ENCODE measurements at places on chromosomes 12 and 14.

GRCh38 chr12:48795550-48796455 lies 6.9 kb upstream of the ADCY6 start:
- peak; percentile 69 for DNase-seq

DNA sequence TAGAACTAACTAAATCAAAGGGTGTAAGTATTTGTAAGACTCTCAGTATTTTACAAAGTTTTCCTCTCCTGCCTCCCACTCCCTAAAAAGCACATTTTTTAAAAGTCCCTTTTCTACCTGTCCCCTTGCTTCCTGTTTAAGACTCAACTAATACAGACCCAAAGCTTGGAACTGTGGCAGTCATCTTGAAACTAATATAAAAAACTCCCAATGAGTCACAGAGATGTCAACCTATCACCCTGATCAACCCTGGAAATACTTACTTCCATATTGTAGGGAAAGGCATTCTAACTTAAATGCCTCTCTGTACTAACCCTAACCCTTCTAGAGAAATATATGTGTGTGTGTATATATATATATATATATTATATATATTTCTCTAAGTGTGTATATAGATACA lies 184.8 kb downstream of the SPTSSA start:
- no peak for DNase-seq

DNA sequence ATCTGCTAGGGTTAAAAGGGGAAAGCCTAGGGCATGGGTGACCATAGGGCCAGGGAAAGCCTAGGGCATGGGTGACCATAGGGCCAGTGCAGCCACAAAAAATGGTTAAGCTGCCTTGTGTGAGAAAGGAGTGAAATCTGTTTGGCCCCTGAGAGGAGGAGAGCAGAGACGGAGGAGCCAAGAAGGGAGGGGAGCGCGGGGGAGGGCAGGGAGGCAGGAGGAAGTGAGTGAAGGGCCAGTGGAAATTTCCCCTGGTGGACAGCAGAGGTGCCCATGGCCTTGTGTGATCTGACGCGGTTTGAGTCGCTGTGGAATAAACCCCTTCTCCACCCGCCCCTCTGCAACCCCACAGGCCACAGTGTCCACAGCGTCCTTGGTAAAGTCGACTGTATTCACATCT lies 618 bp upstream of the AQP6 start:
- DNase-seq: no peak

GRCh38 chr14:55190906-55191202 lies 531 bp downstream of the DLGAP5 start:
- no peak for DNase-seq

- DNase-seq: no peak
These were observed 31.3 kb downstream of the LMNTD1 start for GRCh38 chr12:25521625-25522256.

DNA sequence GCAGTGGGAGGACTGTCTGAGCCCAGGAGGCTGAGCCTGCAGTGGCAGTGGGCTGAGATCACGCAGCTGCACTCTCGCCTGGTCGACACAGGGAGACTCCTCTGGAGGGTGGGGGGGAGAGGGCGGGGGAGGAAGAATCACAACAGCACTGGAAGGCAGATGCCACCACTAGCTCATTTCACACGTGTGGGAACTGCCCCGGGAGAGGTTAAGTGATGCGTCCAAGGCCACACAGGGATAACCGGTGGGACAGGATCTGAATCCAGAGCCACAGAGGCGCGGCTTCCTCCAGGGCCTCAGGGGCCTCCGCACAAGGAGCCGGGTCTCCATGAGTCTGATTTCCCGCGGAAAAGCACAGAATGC lies 20.8 kb downstream of the STX2 start:
- DNase-seq: no peak

DNA sequence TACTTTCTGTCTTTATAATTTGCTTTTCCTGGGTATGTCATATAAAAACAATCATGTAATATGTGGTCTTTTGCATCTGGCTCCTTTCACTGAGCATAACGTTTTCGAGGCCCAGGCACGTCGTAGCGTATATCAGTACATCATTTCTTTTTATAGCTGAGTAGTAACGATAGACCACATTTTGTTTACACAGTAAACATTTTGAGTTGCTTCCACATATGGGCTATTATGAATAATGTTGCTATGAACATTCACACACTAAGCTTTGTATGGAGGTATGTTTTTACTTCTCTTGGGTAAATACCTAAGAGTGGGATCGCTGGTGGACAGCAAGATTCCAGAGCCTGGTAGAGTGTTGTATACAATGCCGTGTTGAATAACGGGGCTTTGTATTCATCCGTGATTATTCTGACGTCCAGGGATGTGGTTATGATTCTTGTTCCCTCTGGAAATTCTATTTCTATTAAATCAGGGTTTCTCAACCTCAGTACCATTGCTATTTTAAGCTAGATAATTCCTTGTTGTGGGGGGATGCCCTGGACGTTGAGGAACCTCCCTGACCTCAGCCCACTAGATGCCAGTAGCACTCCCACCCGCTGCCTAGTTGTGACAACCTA lies 38.9 kb upstream of the CIT start:
- DNase-seq: no peak

- DNase-seq: peak; percentile 83
These were observed 154.2 kb downstream of the MSRB3 start for GRCh38 chr12:65432651-65433050.

GRCh38 chr14:92997343-92998061 lies 74.6 kb downstream of the CHGA start:
- no peak for DNase-seq

GRCh38 chr12:110039085-110039807 lies 9.1 kb downstream of the C12orf76 start:
- peak; percentile 90 for DNase-seq

DNA sequence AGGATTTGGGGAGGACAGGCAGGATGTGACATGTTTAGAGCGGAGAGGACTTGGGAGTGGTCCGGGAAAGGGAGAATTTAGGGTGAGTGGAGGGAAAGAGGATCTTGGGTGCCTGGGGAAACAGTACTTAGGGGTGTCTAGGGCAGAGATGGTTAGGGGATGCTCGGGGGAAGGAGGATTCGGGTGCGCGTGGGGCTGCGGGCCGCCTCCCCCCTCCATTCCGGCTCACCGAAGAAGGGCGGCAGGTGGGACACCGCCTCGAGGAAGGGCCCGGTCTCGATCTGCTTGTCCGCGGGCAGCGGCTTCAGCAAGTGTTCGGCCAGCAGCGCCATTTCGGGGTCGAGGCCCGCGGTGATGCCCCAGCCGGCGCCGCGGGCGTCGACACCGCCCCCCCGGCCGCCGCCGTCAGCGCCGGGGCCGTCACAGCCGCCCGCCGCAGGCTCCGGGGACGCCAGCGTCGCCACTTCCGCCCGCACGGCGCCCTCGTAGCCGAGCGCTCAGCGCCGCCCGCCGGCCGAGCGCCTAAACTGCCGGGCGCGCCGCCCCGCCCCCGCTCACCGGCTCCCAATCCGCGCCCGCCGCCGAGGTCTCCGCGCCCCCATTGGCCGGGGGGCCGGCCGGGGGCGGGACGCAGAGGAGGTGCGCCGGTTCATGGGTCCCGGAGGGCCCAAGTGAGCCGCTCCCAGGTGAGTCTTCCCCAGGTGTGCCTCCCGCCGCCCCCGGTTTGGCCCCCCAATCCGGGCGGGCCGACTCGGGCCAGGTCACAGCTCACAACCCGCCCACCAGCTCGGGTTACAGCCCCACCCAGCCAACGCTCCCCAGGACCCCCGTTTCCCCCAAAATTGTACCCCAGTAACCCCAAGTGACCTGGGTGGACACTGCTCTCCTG lies at the start of gene GLTP:
TSS of gene GLTP (minus strand) at position 499 of the 889 bp plus-strand sequence. CDS start at position 332, 167 bp downstream.
- peak; percentile 47 for DNase-seq

DNA sequence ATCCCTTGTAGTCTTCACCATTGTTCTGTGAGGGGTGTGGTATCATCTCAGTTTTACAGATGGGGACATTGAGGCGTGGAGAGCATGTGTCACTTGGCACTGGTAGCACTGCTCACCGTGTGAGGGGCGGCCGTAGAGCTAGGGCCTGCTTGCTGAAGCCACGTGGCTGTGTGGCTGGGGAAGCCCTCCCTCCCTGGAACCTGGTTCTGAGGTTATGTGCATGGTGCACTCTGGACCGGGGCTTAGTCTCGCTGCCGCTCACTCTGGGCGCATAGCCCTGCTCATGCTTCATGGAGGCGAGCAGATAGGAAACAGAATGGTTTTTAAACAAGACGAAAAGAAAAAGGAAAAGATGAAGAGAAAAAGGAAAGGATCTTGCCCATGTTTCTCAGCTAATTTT lies 46.1 kb downstream of the CACNA1C start:
- no peak for DNase-seq

DNA sequence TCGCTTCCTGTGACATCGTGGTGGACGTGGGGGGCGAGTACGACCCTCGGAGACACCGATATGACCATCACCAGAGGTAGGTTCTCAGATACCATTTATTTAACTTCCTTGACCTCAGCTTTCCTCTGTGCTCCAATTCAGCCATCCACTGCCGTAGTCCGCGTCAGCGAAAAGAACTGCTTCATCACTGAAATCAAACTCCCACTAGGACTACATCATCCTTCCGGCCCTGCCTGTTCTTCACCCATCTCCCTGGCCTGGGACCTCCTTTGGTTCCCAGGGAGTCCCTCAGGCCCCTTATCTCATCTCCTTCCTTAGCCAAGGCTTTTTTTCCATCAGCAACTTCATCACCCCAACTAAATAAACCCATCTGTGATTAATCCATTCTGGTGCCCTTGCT lies 692 bp downstream of the MYG1 start:
- peak; percentile 59 for DNase-seq

- no peak for DNase-seq
These were observed 26.2 kb downstream of the BCL11B start for GRCh38 chr14:99245564-99246511.

DNA sequence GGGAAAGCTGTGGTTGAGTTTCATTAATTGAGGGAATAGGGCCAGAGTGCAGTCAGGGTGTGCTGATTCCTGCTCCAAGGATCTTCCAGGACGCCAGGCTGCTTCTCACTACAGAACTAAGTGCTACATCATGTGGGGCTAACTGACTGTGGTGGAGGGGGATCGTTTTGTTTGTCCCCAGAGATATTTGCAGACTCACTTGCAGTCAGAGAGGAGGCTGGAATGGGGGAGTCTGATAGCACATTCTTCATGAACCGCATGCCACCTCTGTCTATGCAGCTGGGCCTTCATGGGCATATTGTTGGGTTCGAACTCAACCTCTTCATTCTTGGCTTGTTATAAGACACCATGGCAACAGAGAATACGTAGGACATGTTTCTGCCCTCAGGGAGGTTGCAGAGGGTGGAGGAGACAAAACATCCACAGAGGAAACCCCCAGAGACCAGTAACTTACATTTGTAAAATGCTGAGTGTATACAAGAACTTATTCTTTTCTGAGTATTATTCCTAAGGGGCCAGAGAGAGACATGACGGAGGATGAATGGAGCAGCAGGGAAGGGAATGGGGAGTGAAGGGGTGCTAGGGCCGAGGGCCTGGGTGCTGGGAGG lies 13.0 kb downstream of the KRT7 start:
- DNase-seq: no peak

- no peak for DNase-seq
These were observed 253.1 kb downstream of the ANO2 start for GRCh38 chr12:5691943-5692342.

DNA sequence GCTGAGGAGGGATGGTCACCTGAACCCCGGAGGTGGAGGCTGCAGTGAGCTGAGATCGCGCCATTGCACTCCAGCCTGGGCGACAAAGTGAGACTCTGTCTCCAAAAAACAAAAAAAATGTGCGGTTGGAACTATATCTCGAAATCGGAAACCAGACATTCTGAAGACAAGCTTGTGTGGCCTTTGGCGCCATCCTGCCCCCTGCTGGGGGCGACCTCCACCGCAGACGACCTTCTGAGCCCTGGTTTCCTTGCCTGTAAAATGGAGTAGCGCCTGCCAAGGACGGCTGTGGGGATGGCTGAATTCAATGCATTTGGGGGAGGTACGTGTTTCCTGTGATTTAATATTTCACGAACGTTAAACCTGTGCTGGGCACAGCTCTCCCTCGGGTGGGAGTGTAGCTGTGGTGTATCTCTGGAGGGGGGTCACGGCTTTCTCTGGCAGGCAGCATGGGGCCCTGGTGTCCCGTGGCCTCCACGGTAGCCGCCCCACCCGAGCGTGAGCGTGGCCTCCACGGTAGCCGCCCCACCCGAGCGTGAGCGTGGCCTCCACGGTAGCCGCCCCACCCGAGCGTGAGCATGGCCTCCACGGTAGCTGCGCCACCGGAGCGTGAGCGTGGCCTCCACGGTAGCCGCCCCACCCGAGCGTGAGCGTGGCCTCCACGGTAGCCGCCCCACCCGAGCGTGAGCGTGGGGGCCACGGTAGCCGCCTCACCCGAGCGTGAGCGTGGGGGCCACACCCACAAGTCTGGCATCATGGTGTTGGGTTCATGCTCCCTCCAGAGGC lies 55.3 kb downstream of the LRCOL1 start:
- no peak for DNase-seq

- peak; percentile 44 for DNase-seq
These were observed 24.3 kb downstream of the UBR7 start for GRCh38 chr14:93231129-93231979.

GRCh38 chr12:107356266-107356936 lies 263.1 kb upstream of the CRY1 start:
- DNase-seq: peak; percentile 96

GRCh38 chr12:122965321-122965751 lies 927 bp downstream of the ABCB9 start:
- no peak for DNase-seq

GRCh38 chr12:39368891-39369290 lies 74.0 kb downstream of the KIF21A start:
- DNase-seq: peak; percentile 45

- no peak for DNase-seq
These were observed 243.7 kb downstream of the BCAT1 start for GRCh38 chr12:24705216-24705615.

GRCh38 chr12:52264435-52264825 lies 10.0 kb upstream of the KRT86 start:
- no peak for DNase-seq

- DNase-seq: peak; percentile 78
These were observed 572.0 kb upstream of the ATP2B1 start for GRCh38 chr12:90280564-90281058.

- DNase-seq: peak; percentile 83
These were observed 75.1 kb downstream of the DCAF5 start for GRCh38 chr14:69077841-69078240.

GRCh38 chr14:95993768-95994592 lies 45.2 kb upstream of the C14orf132 start:
- DNase-seq: peak; percentile 42

- peak; percentile 83 for DNase-seq
These were observed 22.2 kb downstream of the ZNF664 start for GRCh38 chr12:123995023-123995748.

Data from amniotic epithelial cell (primary cell).